GM23248 (cell line): ENCODE measurements at places on chromosomes 2 and 18.

DNA sequence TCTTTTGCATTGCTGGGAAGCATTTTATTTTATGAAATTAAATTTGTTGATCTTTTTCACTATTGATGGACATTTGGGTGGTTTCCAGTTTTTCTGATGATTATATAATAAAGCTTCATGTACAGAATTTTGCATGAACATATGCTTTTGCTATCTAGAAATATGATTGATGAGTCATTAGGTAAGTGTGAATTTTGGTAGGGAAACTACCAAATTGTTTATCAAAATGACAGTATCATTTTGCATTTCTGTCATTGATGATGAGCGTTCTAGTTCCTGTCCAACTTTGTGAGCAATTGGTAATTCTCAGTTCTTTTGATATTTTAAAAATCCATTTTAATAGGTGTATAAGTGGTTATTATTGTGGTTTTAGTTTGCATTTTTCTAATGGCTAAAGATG lies 67.7 kb downstream of the TAF4B start:
- no peak for DNase-seq

DNA sequence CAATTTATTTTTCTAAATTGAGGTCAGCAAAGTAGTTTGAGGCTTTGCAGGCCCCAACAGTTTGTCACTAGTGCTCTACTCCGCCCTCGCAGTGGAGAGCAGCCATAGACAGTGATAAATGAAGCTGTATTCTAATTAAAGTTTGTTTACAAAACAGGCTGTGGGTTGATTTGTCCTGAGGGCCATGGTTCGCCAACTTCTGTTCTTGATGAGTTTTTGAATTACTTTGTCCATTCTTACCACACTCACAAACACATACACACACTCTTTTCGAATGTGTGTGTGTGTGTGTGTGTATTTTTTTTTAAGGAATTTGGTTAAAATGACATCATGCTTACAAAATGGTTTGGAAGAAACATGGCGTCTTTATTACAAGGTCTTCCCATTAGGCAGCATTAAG lies 68.6 kb downstream of the MTCL1 start:
- DNase-seq = peak; percentile 55

DNA sequence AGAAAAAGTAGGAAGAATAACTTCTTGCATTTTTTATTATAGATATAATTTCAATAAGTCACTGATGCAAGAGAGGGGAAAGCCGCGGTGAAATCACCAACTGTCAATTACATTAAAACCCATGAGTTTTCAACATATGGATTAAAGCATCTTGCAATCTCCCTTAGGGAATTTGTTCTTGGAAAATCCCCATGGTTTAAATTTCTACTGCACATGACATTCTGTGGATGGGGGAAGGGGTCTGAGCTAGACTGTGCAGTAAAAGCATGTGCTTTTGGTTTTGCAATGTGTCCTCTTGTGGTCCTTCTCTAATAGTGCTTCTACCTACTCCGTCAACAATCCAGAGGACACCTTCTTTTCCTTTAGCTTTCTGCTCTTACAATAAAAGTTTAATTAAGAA lies 894.0 kb downstream of the DCDC2C start:
- DNase-seq = no peak

DNA sequence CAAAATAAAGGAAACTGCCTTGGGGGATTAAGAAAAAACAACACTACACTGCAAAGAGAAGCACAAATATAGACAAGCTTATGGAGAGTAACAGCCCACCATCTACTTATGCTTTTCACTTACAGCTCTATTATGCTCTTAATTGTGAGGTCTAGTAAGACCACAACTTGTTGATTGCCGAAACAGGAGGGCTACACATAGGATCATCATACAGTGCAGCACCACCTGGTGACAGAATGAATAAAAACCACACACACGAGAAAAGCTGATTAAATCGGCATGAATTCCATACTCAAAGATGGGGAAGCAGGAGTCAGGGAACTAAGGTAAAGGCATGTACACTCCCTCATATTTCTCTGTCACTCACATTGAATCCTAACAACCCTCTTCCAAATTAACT lies 259.2 kb downstream of the IKZF2 start:
- peak; percentile 63 for DNase-seq

GRCh38 chr18:36264283-36264682 lies 33.2 kb upstream of the FHOD3 start:
- DNase-seq = no peak

- DNase-seq = no peak
Observed at GRCh38 chr2:12727641-12728040, 10.9 kb downstream of the TRIB2 start.

- peak; percentile 66 for DNase-seq
Observed at GRCh38 chr2:118013221-118013723, 598 bp downstream of the CCDC93 start.

- DNase-seq = peak; percentile 23
Observed at GRCh38 chr2:105329197-105329554, 359 bp downstream of the TGFBRAP1 start.

DNA sequence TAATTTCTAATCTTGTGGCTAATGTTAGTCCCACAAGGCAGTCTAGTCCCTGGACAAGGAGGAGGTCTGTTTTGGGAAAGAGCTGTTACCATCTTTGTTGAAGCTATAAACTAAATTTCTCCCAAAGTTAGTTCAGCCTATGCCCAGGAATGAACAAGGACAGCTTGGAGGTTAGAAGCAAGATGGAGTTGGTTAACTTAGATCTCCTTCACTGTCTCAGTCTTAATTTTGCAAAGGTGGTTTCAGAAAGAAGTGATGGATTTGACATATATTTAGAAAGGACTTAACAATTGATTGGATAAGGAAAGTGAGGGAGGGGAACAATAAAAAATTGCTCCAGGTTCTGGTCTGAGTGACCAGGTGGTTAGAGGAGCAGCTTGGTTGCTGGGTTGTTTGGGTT lies 14.6 kb upstream of the SCYGR1 start:
- DNase-seq = no peak

GRCh38 chr2:190701586-190701985 lies 52.7 kb downstream of the NAB1 start:
- no peak for DNase-seq

DNA sequence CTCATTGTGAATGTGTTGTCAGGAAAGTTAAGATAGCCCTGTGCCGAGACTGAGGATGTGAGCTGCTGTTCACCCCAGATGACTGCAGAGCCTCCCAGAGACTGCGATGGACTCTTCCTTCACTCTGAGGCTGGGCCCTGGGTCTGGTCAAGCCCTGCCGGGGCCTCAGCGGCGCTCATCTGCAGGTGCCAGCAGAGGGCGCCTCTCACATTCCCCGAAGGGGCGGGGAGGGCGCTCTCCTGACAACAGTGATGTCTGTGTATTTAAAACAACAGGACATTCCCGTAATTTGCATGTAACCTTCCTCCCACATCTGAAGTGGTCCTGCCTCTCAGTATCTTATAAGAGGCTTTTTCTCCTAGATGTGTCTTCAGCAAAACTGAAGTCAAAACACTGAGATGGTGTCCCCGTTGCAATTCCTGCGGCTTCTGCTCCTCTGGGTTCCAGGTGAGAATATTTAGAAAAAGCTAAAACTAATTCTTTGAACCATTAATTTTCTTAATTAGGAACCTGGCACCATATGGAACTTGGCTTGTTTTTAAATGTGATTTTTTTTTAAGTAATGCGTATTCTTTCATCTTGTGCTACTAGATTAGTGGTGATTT lies 1377.9 kb downstream of the RPIA start:
- peak; percentile 66 for DNase-seq

DNA sequence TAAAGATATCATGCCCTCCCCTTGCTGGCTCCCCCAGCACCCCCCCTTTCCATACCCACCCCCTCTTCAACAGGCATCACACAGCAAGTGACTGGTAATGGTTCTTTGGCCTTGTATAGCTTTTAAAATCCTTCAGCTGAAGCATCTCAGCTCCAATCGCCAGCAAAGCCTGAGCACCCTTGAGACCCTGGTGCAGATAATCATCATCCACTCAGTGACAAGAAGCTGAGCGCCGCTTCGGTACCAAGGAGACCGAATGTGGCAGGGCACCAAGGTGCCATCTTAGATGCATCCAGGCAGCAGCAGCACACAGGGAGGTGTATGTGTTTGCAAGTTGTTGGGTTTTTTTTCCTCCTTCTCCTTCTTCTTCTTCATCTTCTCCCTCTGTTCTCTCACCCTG lies 232.7 kb downstream of the BCL11A start:
- DNase-seq = no peak

DNA sequence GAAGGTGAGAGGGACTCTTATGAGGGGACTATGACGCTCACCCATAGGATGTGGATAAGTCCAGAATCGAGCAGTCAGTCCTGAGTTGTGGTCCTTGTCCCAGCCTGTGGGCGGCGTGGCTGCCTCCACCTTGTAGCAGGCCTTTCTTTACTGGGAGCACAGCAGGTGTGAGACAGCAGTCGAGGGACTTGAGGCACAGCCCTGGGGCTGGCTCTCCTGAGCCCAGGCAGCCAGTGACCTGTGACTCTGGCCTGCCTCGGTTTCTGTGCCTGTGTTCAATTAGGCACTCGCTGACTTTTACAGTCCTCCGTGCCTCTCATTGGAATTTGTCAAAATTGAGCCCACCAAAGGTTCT lies 8.3 kb downstream of the PPP1R7 start:
- no peak for DNase-seq

- no peak for DNase-seq
Observed at GRCh38 chr18:62837011-62837410, 121.7 kb downstream of the PHLPP1 start.

DNA sequence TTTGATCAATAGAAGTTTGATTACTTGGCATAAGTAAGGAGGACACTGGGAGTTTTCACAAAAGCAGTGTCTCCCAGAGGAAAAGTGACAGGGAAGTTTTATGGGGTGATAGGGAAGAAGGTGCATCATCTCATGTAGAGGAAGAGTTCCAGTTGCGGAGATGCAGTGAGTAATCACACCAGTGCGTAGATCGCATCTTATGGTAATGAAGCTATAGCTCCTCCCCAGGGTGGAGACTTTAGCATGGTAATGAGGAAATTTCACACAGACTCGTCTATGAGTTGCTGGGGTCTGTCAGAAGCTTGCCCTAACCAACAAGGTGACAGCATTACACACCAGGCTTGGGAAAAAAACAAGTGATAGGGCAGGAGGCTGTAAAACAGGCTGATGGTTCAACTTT lies 49.0 kb downstream of the KYNU start:
- DNase-seq = no peak

GRCh38 chr18:22174341-22175145 lies 5.2 kb downstream of the GATA6 start:
- DNase-seq = no peak

GRCh38 chr18:74972354-74972753 lies 236.6 kb downstream of the PTGR3 start:
- DNase-seq = no peak

DNA sequence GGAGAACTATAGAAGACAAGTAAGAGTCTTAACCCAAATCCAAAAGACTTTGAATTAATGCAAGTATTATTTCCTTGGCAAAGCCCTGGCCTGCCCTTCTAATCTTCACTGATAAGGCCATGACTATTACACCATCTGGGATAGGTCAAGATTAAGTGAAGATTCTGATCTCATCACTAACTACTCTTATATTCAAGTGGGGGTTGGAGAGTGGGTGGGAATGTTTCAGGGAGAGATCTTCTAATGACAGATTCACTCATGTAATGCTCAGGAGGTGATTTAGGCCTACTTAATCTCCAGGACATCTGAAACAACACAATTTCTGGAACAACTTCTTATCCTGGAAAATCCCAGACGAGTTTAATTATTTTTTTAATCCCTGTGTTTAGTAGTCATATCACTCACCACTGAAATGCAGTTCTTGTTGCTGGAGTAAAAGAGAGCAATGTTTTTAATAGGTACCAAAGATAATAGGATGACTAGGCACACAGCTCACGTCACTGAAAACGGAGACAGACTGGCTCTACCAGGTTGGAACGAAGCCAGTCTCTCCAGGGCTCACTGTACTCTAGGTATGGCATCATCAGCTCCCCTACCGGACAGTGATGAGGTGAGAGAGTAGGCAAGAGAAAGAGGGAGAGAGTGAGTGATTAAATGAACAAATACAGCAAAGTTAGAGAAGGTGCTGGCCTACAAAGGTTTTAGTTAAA lies 133.1 kb downstream of the NCKAP5 start:
- peak; percentile 73 for DNase-seq

GRCh38 chr2:189127756-189128155 lies 51.8 kb downstream of the COL5A2 start:
- DNase-seq = no peak

DNA sequence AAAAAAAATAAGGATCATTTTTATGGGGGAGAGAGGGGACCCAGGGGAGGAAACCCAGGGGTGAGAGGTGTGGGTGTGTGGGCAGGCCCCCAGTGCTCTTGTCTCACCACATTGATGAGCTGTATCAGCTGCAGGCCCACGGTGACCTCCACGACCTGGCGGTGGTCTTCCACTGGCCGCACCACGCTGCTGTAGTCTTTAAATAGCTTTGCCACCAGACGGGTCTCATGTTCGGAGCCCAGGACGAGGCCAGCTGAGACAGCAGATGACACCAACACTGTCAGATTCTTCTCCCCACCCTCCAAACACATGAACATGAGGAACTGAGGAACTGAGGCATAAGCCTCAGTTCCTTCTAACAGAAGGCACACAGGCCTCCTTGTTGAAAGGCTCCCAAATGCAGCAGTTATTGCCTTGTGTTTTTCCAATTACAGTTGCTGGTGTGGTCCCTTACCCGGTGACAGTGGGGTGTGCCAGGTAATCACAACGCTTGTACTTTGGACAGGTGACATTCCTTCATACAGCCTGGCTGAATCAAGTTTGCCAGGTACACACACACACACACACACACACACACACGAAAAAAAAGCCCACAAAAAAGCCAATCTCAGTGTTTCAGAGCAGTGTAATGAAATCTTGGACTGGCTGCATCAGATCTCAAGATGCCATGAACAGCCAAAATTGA lies 4.7 kb downstream of the CHRNA1 start:
- no peak for DNase-seq

GRCh38 chr2:27442920-27443282 lies 720 bp downstream of the KRTCAP3 start:
- peak; percentile 19 for DNase-seq

GRCh38 chr2:222000326-222000725 lies 298.5 kb downstream of the PAX3 start:
- DNase-seq = peak; percentile 49

DNA sequence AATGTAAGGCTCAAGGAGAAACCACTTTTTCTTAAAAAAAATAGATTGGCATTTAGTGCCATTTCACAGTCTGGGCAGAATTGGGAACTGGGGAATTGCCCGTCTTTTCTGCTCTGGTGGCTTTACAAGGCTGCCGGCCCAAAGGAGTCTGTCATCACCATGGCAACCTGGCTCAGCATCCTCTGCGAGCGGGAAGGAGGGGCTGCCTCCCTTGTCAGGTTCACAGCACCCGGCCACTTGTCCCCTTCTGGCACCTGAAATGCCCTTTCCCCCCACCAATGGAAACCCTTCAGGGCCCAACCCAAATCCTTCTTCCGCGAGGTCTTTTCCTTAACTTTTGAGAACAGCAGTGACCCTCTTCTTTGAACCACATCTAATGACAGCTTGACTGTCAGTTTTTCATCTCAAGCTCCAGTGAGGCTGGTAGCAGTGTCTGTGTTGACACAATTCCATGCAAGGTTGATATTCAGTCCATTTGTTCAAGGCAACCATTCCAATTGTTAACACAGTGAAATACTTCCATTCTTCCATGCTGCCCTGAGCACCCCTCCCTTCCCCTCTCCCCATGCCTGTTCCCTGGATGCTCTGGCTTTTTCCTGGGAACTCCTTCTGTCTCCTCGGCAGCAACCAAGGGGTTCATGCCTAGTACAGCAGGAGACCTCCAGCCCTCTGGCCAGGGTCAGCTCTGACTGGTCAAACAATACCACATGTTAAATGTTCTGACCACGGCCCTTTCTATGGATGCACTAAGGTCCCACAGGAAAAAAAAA lies 79.6 kb downstream of the DNER start:
- no peak for DNase-seq
